ENCODE measurements at places on chromosomes 12 and 14. TPM values are rescaled to one million over a fixed set of nuclear protein-coding genes. Genes with fewer than 3 reads are reported as not detected.

MTERF2 gene
- total RNA-seq: 8.5 TPM

CCDC197 gene
- 0.60 TPM for total RNA-seq

HRK gene
- 0.06 TPM for total RNA-seq

TDG gene
- 20.4 TPM for total RNA-seq

MYF6 gene
- total RNA-seq: not detected

GTF2H3 gene
- total RNA-seq: 16.2 TPM

DNA sequence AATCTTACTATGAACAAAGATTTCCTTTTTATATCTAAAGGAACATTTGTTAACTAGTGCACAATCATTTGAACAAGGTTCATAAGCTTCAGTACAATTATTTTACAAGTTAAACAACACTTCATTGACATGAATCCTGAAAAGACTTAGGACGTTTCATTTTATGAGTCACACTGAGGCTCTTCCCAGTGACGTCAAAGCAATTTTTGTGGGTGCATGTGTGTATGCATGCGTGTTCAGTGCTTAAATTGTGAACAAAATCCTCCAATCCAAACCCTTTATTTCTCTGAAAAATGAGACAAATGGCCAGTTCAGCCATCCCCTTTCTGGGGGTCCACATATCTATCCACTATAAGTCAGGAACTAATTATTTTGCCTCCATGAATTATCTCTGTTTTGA lies 2.9 kb downstream of the LMNTD1 start:
- H3K36me3 ChIP-seq: no peaks in the 10 kb centered on the region
- no peak overlapping the region for H3K4me3 ChIP-seq
- H3K27ac ChIP-seq: no peak overlapping the region

- H3K27ac ChIP-seq: no peak overlapping the region
- H3K4me1 ChIP-seq: no peaks in the 10 kb centered on the region
- DNase-seq: no peak
- H3K4me3 ChIP-seq: no peak overlapping the region
- no peaks in the 10 kb centered on the region for H3K27me3 ChIP-seq
These were observed 166.3 kb upstream of the TRHDE start for GRCh38 chr12:72105849-72106248.

DNA sequence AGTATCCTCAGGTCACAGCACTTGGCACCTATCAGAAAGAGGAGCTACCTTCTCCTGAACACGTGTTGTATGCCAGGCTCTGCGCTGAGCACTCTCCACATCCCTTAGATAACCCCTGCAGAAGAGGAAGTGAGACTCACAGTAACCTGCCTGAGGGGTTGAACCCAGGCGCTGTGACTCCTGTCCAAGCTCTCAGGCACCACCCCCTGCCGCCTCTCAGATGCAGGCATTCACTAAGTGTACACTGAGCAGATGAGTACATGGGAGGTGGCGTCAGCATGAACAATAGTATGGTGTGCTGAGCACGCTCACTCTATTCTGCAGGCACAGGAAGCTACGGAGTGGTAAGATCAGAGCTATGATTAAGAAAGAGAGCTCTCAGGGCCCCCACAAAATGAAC lies 21.0 kb upstream of the RIC8B start:
- H3K4me3 ChIP-seq: no peak overlapping the region
- no peak overlapping the region for H3K27ac ChIP-seq
- no peak for DNase-seq
- H3K27me3 ChIP-seq: no peaks in the 10 kb centered on the region
- no peaks in the 10 kb centered on the region for H3K36me3 ChIP-seq
- no peaks in the 10 kb centered on the region for H3K4me1 ChIP-seq

- H3K27ac ChIP-seq: no peak overlapping the region
- H3K36me3 ChIP-seq: no peaks in the 10 kb centered on the region
- no peak overlapping the region for H3K4me3 ChIP-seq
- H3K27me3 ChIP-seq: no peaks in the 10 kb centered on the region
- no peak for DNase-seq
- H3K4me1 ChIP-seq: no peaks in the 10 kb centered on the region
These were observed 9.9 kb downstream of the SPIC start for GRCh38 chr12:101485021-101485420.

- no peak overlapping the region for H3K4me3 ChIP-seq
- no peaks in the 10 kb centered on the region for H3K27me3 ChIP-seq
- no peaks in the 10 kb centered on the region for H3K4me1 ChIP-seq
- no peak overlapping the region for H3K27ac ChIP-seq
- no peaks in the 10 kb centered on the region for H3K36me3 ChIP-seq
- DNase-seq: no peak
These were observed 380.7 kb upstream of the SYT1 start for GRCh38 chr12:78483767-78484315.

GRCh38 chr14:92037989-92038388 lies 1.9 kb downstream of the TRIP11 start:
- H3K4me1 ChIP-seq: peaks cover 10% of the 10 kb centered on the region
- peak overlapping the region; percentile 71 for H3K4me3 ChIP-seq
- no peak overlapping the region for H3K27ac ChIP-seq

DNA sequence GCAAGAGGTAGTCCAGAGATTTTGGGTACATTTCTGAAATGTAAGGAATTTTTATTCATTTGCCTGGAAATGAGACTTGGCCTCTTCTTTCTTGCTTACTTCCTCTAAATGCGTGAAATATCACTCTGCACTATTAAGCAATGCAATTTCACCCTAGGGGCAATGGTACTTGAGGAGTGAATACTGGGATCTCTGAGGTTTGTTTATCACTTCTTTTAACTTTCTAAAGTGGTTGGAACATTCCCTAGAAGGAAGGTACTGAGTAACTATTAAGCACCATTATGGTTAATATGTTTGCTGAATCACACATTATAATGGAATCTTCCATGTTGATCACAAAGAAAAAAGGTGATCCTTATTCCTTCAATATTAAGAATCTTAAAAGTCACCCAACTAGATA lies 120.9 kb upstream of the CAND1 start:
- no peaks in the 10 kb centered on the region for H3K4me1 ChIP-seq
- no peak for DNase-seq
- H3K4me3 ChIP-seq: no peak overlapping the region
- H3K27ac ChIP-seq: no peak overlapping the region

- H3K27ac ChIP-seq: no peak overlapping the region
- DNase-seq: no peak
- H3K4me3 ChIP-seq: no peak overlapping the region
- no peaks in the 10 kb centered on the region for H3K4me1 ChIP-seq
- no peaks in the 10 kb centered on the region for H3K27me3 ChIP-seq
These were observed 111.3 kb downstream of the RMST start for GRCh38 chr12:97573901-97574300.

- H3K27ac ChIP-seq: no peak overlapping the region
- no peaks in the 10 kb centered on the region for H3K4me1 ChIP-seq
- no peaks in the 10 kb centered on the region for H3K27me3 ChIP-seq
- H3K36me3 ChIP-seq: no peaks in the 10 kb centered on the region
- H3K4me3 ChIP-seq: no peak overlapping the region
These were observed 91.1 kb downstream of the MYF5 start for GRCh38 chr12:80807640-80808288.

GRCh38 chr12:13100882-13101769 lies 2.3 kb downstream of the GSG1 start:
- peak; percentile 95 for DNase-seq
- peak overlapping the region; percentile 92 for H3K27ac ChIP-seq
- H3K4me3 ChIP-seq: peak overlapping the region; percentile 24
- H3K4me1 ChIP-seq: peaks cover 2% of the 10 kb centered on the region

DNA sequence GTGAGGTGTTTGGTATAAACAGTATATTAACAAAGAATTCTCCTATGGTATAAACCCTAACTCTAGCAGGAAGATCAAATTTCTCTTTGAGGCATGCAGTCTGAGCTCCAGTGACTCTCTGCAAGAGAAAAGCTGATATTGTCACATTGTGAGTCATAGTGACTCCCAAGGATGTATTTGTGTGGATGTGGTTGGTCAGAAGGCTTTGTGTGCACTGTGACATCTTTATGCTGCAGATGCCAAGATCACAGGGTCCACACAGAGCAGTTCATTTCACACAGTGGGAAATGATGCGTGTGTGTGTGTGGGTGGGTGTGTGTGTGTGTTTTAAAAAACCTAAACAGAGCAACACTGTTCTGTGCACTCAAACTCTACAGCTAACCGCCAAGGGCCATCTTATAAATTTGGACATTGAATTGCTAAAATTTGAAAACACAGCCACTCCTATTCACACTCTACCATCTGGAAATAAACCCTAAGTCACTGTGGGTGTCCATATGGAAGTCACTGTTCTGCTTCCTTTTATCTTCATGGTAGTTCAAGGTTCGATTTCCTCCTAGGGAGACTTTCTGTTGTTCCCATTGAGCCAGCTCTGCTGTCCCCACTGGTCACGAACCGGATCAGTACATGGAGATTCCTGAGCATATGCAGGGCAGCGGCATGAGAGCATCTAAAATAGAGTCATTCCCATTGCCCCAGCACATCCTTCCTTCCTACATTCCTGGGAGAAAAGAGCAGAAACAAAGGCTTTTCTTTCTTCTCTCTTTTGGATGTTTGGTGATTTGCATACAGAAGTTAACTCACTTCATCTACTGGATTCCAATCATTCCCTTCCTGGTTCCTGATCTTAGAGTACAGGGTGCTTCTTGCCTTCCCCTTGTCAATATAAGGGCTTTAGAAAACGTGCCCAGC lies 727.6 kb downstream of the DIO2 start:
- no peak for DNase-seq
- no peak overlapping the region for H3K4me3 ChIP-seq
- H3K36me3 ChIP-seq: no peaks in the 10 kb centered on the region
- H3K27ac ChIP-seq: no peak overlapping the region
- H3K4me1 ChIP-seq: no peaks in the 10 kb centered on the region

DNA sequence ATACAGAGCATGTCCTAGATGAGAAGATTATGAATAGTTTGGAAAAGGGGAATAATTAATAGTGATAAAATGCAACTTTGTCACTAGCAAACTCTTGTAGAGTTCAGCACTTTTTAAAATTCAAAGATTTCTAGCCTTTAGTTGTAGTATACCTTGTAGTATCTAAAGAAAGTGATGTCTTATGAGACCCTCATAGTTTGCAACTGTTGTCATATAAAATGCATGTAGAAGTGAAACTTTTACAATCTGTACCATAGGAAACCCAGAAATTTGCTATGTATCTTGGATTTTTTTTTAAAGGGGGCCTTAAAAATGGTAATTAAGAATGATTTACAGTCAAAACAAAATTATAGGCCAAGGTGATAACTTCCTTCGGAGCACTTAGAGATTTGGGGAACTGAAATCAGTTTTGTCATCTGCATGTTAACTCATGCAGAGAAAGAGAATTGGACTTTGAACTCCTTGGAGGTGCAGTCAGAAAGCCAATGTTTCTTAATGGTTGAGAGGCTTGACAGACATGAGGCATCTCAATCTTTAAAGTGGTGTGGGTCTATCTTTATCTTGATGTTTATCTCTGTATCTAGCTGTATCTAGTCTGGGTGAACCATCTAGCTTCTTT lies 1.3 kb downstream of the LRRK2 start:
- peak overlapping the region; percentile 57 for H3K27ac ChIP-seq
- no peak for DNase-seq
- H3K4me1 ChIP-seq: no peaks in the 10 kb centered on the region
- no peaks in the 10 kb centered on the region for H3K36me3 ChIP-seq

DNA sequence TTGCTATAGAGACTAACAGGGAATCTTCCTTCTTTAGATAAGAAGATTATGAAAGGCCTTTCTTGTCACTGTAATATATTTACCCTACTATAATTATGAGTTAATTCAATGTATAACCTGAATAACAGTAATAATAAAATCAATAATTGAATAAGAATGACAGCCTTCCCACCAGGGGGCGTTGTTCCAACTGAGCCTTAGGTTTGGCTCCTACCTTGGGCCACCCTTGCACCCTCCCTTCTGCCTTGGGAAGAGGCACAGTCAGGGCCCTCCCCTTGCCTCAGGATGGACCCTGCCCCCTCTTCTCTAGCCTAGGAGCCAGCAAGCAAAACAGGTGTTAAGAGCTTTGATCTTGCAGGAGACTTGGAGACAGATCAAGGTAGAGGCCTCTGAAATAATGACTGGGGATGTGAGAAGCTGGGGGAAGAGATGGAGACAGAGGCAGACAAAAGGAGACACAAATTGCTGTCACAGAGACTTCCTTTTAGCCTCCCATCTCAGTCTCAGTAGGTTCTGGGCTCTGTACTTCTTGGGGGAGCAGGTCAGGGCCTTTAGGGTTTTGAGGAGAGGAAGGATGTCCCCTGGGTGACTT lies 40.1 kb upstream of the CISTR start:
- no peak for DNase-seq
- no peak overlapping the region for H3K27ac ChIP-seq
- H3K36me3 ChIP-seq: no peaks in the 10 kb centered on the region
- H3K4me3 ChIP-seq: no peak overlapping the region

GRCh38 chr14:72714094-72714493 lies 179.8 kb downstream of the DPF3 start:
- H3K27me3 ChIP-seq: no peaks in the 10 kb centered on the region
- no peaks in the 10 kb centered on the region for H3K4me1 ChIP-seq
- H3K4me3 ChIP-seq: no peak overlapping the region
- no peak overlapping the region for H3K27ac ChIP-seq
- no peak for DNase-seq

GRCh38 chr14:68253160-68253780 lies 433.7 kb downstream of the RAD51B start:
- DNase-seq: no peak
- no peaks in the 10 kb centered on the region for H3K27me3 ChIP-seq
- H3K4me1 ChIP-seq: peaks cover 14% of the 10 kb centered on the region
- no peak overlapping the region for H3K27ac ChIP-seq
- H3K4me3 ChIP-seq: no peak overlapping the region
- no peaks in the 10 kb centered on the region for H3K36me3 ChIP-seq

DNA sequence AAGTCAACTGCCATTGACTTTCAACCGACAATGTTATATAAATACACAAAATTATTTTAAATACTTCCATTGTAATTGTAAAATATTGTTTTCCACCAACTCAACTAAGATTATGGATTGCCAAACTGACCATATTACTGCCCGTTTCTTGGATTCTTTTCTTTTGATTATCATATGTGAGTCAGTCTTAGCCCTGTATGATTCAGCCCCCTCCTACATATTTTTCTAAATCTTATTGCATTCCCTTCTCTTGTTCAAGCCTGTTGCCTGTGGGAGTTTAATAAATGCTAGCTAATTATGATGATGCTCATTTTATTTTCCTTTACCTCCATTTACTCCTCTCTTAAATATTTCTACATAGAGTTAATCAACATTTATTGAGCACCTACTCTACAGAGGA lies 6.8 kb downstream of the RASSF9 start:
- no peak for DNase-seq
- no peak overlapping the region for H3K4me3 ChIP-seq
- H3K27ac ChIP-seq: no peak overlapping the region
- H3K27me3 ChIP-seq: no peaks in the 10 kb centered on the region

DNA sequence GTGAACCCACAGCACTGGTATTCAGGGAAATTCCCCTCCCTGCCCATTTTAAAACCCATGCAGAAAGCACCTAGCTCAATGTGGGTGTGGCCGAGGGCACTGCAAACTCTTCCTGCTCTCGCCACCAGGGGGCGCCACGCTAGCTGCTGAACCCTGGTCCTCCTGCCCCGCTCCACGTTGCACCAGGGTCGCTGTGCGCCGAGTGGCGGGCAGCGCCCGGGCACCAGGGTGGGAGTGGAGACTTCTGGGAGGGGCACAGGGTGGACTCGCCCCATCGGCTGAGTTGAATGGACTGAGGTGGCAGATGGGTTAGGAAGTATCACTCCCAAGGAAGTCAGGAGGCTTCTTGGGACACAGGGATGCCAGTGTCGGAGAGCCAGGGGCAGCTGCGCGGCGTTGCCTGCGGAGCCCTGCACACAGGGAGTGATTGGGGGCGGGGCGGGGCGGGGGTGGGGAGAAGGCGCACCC lies 48.1 kb upstream of the BCL11B start:
- H3K4me3 ChIP-seq: no peak overlapping the region
- H3K27me3 ChIP-seq: no peaks in the 10 kb centered on the region
- no peaks in the 10 kb centered on the region for H3K4me1 ChIP-seq
- H3K36me3 ChIP-seq: no peaks in the 10 kb centered on the region
- DNase-seq: peak; percentile 77
